Activated CD8-positive, alpha-beta memory T cell treated with anti-CD3 and anti-CD28 coated beads, Interleukin-2, amount 10 ng/mL, durations not matched to agents 7 days and 5 days (primary cell): ENCODE measurements at places on chromosomes 3 and 15. TPM values are rescaled to one million over a fixed set of nuclear protein-coding genes. Genes with fewer than 3 reads are reported as not detected.

DNA sequence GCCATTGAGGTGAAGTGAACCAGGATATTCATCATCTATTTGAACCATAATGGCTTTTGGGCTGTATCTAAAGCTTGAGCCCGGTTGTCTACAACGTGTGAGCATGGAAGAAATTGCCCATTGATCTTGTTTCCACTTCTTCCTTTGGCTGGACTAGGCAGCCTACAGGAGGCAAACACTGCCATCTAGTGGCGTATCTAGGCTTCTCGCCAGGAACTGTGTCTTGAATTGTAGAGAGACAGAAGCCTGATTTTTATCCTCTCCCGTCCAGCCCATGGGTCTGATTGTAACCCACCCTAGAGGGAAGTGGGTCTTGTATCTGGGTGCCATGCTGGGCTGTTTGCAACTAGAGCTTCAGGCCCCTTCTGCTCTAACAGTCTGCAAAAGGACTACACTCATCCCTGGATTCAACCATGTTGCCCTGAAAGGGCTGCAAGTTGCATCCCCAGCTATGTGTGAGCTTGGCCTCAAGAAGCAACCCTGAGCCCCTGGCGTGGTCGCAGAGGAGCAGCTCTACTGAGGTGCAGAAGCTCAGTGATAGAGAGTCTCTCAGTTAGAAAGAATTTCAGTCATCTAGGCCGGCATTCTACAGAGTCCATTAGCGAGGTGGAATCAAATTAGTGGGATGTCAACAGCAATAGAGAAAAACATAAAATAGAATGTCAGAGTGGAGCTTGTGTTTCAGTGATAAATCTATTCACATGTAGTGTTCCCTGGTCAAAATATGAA, 170.2 kb upstream of the UMPS start:
- peak; percentile 72 for DNase-seq

DNA sequence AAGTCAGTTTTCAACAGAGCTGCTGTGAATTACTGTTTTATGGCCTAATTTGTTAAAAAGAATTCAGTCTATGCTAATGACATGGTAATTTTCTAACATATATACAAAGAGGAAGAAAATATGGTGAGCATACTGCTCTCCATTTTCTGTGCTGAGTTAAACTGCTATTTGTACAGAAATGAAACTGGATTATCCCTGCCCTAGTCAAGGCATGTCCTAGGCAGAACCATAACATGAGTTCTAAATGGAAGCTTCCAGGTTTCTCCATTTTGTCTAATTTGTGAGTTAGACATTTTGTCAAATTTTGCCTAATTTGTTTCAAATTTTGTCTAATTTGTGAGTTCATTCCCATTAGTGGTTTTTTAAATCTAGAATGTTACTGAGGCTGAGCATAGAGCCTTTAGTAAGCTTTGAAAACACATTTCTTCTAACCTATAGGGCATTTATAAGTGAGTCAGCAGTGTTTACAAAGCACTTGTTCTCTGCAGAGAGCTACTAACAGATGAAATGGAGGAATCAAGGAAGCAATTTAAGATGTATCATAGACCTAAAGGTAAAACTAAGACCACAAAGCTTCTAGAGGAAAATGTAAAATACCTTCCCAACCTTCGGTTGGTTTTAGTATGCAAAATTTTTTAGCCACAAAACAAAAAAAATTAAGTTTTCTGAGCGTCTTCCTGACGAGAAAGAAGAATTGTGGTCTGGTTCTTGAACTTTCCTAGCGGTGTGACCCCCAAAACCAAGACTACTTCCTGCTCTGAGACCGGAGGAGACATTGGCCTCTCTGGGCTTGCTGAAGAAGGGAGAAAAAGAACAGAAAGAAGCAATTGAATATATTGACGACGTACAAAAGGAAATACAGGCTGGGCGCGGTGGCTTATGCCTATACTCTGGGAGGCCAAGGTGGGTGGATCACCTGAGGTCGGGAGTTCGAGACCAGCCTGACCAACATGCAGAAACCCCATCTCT, 9.8 kb downstream of the P2RY14 start:
- peak; percentile 90 for DNase-seq

GRCh38 chr3:141389703-141390102, 21.4 kb downstream of the ZBTB38 start:
- no peak for DNase-seq

Gene GPR171
- total RNA-seq, result 153 TPM

Gene CCR8
- 47.6 TPM for total RNA-seq

Gene ROBO2
- total RNA-seq, result not detected

Gene SLC9C1
- 0.28 TPM for total RNA-seq

Gene BDH1
- total RNA-seq, result 80.9 TPM

- DNase-seq, result peak; percentile 73
Measured at GRCh38 chr15:63601026-63601703, 4.0 kb downstream of the FBXL22 start.

Gene POTEB2
- total RNA-seq, result not detected

Gene RLBP1
- not detected for total RNA-seq

DNA sequence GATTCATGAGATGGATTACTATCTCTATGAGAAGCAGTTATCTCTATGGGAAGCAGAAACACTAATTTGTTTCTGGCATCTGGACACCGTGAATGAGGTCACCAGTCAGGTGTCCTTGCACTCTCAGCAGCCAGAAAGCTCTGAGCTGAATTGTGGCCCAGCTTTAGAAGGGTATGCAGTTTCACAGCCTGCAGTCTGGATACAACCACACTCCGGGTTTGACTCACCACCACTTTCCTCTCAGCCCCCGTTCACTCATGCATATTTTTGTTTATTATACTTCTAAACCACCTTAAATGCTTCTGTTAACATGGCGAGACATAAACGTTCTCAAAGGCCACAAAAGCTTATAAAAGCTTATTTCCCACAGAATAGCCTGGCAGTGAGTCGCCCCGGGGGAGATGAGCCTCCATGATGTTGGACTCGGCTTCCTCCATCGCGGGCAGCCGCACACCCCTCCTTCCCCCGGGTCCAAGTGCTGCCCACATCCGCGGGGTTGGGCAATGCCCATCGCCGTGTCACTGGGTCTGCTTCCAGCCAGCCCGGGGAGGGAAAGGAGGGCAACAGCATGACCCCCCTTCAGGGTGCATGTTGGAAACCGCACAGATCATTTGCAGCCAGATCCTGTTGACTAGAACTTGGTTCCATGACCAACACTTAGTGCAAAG, 16.8 kb upstream of the SLC41A3 start:
- no peak for DNase-seq
